HCEC 1CT (cell line): ENCODE measurements at places on chromosomes 16 and 17.

GRCh38 chr17:44642834-44643233 is 13.4 kb upstream of the MEIOC start:
- no peak for DNase-seq

DNA sequence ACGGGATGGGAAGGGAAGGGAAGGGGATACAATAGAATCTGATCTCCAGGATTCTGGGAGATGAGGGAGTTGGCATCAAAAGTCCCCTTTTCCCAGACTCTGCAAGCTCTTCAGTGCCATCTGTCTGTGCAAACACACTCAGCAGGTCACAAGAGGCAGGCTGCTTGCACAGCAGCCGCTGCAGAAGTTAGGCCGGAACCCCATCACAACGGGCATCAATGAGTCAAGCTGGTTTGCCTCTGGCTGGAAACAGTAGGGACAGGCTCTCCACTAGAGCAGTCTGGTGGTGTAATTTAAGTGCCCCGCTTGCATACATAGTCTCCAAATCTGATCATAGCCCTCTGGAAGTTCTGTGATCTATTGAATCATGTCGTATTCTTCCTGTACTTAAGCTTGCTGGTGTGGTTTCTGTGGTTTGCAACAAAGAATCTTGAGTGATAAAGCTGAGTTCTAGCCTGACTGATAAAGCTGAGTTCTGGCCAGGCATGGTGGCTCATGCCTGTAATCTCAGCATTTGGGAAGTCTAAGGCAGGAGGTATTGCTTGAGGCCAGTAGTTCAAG is 33.7 kb upstream of the KDM8 start:
- peak; percentile 44 for DNase-seq

GRCh38 chr16:88072571-88073001 is 121.4 kb downstream of the BANP start:
- no peak for DNase-seq

DNA sequence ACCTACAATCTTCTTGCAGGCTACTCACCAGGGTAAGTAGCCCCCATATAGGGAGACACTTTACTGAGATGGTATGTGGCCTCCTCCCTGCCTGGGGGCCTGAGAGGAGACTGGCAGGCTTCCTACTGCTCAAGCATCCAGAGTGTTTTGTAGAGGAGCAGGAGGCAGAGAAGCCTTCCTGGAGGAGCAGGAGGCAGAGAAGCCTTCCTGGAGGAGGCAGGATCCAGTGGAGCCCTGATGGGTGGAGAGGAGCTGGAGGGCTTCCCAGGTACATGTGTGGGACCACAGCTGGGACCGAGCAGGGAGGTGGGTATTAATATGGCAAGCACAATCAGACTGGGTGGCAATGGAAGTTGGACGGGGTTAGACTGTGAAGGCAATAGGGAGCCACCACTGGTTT is 2.1 kb upstream of the ADGRG5 start:
- DNase-seq, result no peak

GRCh38 chr17:81701288-81702071 is 1.7 kb upstream of the MRPL12 start:
- DNase-seq, result no peak
